Esophagus muscularis mucosa (tissue), 4 donors: ENCODE measurements at places on chromosomes 2 and 18. TPM values are rescaled to one million over a fixed set of nuclear protein-coding genes. Genes with fewer than 3 reads are reported as not detected.

TXNL1 gene
- total RNA-seq = 39.5 TPM

- DNase-seq = no peak
Observed at GRCh38 chr18:2840521-2840920, 6.3 kb upstream of the EMILIN2 start.

DNA sequence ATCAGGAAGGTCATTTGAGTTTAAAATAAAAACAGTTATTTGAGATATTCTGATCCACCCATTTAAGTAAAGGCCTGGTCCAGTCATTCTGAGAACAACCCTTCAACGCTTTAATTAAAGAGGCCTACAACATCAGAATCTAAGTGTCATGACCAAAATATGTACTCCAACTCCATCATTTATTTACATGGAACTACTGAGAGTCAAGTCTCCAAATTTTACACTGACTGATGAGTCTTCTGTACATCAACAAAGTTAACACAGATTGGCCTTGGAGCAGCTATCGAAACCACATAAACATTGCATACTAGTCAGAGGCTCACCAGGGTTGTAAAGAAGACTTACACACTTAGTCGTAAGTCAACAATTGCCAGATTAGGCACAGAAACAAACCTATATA lies 37.1 kb downstream of the PIEZO2 start:
- DNase-seq = no peak

- DNase-seq = no peak
Observed at GRCh38 chr2:45305599-45305998, 296.3 kb upstream of the SIX2 start.

AGXT gene
- total RNA-seq = not detected

DNA sequence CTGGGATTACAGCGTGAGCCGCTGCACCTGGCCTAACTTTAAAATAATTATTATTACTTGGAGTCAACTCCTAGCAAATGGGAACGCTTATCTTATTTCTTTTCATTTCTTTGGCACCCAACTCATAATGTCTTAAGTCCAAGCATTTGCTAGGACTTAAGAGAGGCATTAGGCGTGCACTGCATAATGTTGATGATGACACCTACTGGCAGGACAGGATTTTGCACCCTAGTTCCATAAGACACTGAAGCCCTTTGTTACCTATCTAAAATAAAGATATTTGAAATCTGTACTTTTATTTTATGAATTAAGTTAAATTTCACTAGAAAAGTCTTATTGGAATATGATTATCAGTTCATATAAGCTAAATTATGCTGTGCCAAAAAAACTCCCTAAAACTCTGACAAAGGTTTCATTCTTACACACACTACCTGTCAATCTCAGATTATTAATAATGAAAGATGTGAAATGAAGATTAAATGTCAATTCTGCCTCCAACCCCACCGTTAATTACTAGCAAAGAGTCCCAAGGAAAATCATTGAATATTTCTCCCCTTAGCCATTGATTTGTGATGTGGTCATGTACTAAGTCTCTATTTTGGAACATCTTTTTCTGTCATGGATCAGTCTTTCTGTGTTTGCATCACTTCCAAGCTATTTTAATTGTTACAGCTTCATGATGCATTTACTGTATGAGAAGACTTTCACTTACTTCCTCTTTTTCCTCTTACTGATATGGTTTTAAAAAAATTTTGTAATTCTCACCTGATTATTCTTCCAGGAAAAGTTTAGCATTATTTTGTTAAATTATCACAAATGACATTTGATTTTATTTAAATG lies 12.7 kb upstream of the CDH2 start:
- DNase-seq = no peak

GRCh38 chr2:100073110-100073509 lies 69.3 kb downstream of the AFF3 start:
- DNase-seq = no peak

DNA sequence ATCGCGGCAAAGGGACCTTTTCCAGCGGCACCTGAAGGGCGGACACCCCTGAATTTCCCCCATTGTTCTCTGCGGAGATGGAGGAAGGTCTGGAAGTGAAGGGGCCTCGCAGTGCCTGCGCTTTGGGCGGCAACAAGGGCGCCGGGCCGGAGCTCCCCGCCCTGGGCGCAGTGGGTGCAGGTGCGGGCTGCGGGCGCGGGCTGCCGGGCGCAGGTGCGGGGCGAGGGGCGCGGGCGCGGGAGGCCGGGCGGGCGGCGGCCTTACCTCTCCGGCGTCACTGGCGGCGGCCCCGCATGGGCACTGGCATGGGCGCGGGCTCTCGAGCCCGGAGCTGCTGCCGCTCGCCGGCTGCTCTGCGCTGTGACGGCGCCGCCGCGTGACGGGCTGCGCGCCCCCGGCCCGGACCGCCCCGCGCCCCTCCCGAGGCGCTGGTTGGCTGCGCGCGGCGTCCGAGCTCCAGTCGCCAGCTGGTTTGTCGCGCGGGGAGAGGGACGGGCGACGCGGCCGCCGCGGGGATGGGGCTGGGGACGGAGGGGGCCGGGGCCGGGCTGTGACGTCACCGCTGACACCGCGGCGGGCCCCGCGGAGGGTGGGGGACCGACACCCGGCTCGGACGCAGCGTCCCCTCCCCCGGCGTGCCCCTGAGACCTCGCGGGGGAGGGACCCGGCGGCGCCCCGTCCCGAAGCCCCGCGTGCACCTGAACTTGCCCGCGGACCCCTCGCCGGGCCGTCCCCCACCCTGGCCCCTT lies at the start of gene KIF1A:
TSS of gene KIF1A (minus strand) at position 362 of the 749 bp plus-strand sequence. CDS start 22,467 bp downstream, outside the sequence.
- DNase-seq = no peak

GREB1 gene
- 11.0 TPM for total RNA-seq

- no peak for DNase-seq
Observed at GRCh38 chr2:234164493-234165413, 114.3 kb downstream of the SPP2 start.

- no peak for DNase-seq
Observed at GRCh38 chr2:25371253-25372241, 29.8 kb upstream of the DNMT3A start.

DNA sequence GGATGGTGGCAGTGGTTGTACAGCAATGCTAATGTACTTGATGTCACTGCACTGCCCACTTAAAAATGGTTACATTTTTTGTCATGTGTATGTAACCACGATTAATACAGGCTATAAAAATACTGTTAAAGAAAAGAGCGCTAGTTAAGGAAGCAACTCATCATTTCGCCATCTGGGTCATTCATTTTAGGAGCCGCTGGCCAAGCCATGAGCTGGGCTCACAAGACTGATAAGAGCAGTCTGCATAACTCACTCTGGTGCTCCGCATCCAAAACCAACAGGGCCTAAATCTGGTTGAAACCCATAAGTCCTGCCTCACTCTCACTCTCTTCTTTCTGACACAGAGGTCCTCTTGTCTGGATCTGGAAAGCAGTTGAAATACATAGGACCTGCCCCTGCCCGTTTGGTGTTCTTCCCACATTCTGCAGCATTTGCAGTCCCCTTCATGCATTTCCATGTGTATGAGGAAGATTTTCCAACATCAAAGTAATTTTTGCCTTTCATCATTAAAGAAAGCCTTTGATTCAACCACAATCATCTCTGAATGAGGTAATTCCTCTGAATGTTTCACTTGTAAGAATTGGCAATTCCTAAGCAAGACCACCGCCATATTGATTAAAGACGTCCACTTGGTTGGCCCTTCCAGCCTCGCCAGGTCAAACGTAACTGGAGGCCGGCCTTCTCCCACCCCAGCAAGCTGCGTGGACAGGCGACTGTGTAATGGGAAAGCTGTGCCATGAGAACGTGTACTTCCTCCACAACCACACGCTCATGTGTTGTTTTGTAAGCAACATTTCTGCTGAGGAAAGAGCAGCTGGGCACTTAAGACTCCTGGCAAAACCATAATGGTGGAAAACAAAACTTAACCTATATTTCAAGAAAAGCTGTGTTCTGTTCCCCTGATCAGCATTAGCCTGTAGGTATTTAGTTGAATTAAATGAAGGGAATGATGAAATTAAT lies 112.2 kb downstream of the VAPA start:
- no peak for DNase-seq

DNA sequence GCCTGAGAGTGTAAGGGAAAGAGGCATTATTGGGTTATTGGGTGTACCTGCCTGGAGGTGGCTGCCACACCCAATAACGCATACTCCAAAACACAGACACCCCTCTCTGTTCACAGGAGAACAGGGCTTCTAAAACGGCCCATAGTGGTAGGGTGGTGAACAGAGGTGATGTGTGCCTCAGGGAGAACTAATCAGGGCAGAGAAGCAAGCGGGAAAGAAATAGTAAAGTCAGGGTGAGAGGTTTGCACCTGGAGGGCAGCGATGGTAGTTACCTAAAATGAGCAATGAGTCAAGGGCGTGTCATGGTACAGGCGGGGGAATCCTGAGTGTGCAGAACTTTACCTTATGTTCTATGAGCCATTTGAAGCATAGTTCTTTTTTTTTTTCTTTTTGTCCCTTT lies 21.6 kb upstream of the VPS4B start:
- DNase-seq = no peak

- DNase-seq = no peak
Observed at GRCh38 chr2:223199531-223200515, 147.8 kb downstream of the KCNE4 start.

DNA sequence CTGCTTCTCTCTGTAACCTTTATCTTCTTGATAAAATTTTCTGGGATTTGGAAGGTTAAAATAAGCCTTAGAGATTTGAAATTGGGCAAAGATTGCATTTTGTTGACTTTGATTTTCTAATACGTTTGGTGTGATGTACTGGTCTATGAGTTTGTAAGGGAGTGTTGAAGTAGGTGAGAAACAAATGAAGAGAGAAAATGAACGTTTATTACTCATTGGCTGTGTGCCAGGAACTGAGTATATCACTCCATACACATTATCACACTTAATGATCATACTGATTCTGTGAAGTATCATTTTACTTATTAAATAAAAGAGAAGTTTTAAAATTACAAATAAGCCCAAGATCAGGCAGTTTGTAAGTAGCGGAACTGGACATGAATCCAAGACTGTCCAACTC lies 795.1 kb upstream of the ZEB2 start:
- DNase-seq = no peak
